ENCODE measurements at places on chromosomes 16 and 17. TPM values are rescaled to one million over a fixed set of nuclear protein-coding genes. Genes with fewer than 3 reads are reported as not detected.

GRCh38 chr17:30341703-30342249 is 7.9 kb upstream of the TMIGD1 start:
- no peak overlapping the region for H3K4me3 ChIP-seq
- H3K27me3 ChIP-seq: no peaks in the 10 kb centered on the region
- DNase-seq: no peak
- peaks cover 59% of the 10 kb centered on the region for H3K4me1 ChIP-seq

DNA sequence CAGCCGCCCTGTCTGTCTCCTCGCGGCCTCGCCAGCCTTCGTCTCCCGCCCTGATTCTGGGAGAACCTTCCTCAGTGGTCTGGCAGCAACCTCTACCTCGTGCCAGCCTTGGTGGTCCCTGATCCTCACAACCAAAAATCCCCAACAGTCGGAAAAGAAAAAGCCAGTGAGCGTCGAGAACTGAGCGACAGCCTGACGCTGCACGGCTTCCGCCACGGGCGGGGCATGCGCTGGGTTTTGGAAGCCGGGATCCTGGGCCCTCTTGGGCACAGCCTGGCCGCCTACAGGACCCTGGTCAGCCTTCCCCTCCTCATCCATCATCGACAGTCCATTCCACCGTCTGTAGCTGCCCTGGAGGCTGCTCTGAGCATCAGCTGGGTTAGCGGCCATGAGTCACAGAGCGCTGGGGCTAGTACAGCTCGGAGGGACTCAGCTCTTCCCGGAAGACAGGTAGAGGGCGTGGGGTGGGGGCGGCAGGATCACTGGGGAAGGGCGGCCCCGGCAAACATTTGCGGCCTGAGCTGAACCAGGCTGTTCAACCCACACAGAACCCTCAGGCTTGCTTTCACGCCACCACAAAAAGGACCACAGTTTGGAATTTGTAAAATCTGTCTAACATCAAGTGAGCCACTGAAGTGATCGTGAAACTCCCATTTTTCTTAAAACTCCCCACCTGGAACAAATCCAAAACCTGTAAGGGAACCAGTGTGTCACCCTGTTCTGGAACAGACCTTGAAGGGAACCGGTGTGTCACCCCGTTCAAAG is 55.4 kb upstream of the DOC2B start:
- H3K4me3 ChIP-seq: no peak overlapping the region
- no peaks in the 10 kb centered on the region for H3K36me3 ChIP-seq
- no peak for DNase-seq
- H3K27me3 ChIP-seq: no peaks in the 10 kb centered on the region
- no peak overlapping the region for H3K27ac ChIP-seq

DNA sequence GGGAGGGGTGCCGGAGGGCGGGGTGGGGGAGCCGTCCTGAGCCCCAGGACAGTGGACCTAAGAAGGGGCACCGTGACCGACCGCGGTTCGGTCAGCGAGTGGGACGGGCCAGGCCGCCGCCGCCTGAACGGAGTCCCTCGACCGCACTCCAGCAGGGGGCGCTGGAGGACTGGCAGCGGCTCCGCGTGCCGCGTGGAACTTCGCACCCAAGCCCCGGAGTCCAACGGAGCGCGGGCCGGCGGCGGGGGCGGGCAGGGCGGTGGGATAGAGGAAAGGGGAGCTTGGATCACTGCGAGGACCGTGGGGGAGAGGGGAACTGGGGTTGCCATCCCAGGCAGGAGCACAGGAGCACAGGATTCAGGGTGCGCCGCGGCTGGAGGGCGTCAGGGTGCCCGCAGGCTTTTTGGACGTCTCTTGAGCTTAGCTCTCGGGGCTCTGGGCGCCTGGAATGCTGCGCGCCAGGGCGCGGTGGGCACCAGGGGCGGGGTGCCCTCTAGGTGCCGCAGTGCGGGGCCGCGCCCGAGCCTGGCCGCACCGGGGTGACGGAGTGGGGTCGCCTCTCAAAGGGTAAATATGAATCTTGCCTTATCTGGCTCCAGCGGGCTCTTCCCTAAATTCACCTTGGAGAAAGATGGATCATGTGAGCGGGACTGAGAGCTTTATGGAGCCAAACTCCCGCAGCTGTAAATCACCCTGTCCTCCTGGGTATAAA is 379 bp upstream of the OTOP2 start:
- no peaks in the 10 kb centered on the region for H3K36me3 ChIP-seq
- no peaks in the 10 kb centered on the region for H3K27me3 ChIP-seq
- peak; percentile 75 for DNase-seq
- H3K4me3 ChIP-seq: no peak overlapping the region
- H3K27ac ChIP-seq: no peak overlapping the region
- peaks cover 28% of the 10 kb centered on the region for H3K4me1 ChIP-seq

DNA sequence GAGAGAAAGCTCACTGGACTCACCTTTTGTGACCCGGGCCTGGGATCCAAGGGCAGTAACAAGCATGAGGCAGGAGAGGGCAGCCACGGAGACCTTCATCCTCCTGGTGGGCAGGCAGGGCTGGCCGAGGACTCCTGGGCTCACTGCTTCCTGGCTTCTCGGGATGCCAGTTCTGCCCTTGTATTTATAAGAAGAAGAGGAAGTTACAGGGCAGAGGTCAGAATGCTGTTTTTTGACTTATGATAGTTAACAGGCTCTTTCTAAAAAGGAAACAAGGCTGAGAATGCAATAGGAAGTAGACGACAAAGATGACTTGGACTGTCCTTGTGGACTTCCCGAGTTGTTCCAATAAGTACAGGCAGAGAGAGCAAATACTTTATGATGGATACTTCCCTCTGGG is at the start of gene CCL23:
TSS of gene CCL23 (minus strand) at position 174 of the 400 bp plus-strand sequence. CDS start at position 99, 75 bp downstream.
- H3K4me3 ChIP-seq: no peak within 1 kb of the TSS
- DNase-seq: no peak
- H3K27me3 ChIP-seq: no peaks in the 10 kb centered on the region

DNA sequence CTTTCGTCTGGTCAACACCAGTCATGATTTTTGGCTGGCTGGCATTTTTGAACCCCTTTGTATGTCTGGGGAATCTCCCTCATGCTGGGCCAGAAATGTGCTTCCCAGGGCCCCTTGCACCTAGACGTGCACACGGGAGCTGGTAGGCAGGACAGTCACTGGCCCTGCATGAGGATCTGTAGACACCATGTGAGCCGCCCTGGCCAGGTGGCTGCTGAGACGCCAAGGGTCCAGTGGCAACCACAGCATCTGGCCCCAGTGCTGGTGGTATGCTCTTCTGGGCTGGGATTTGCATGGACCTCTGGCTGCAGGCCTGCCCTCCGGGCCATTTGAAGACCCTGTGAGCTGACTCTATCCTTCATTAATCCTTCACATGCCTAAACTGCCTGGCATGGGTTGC is 67.5 kb downstream of the NT5M start:
- H3K27me3 ChIP-seq: no peaks in the 10 kb centered on the region
- no peak overlapping the region for H3K27ac ChIP-seq
- peaks cover 4% of the 10 kb centered on the region for H3K4me1 ChIP-seq
- no peaks in the 10 kb centered on the region for H3K36me3 ChIP-seq
- H3K4me3 ChIP-seq: no peak overlapping the region
- no peak for DNase-seq

GRCh38 chr17:34886831-34887230 is 74.4 kb downstream of the CCT6B start:
- H3K4me3 ChIP-seq: no peak overlapping the region
- no peak overlapping the region for H3K27ac ChIP-seq
- H3K27me3 ChIP-seq: no peaks in the 10 kb centered on the region
- DNase-seq: no peak
- H3K36me3 ChIP-seq: no peaks in the 10 kb centered on the region

DNA sequence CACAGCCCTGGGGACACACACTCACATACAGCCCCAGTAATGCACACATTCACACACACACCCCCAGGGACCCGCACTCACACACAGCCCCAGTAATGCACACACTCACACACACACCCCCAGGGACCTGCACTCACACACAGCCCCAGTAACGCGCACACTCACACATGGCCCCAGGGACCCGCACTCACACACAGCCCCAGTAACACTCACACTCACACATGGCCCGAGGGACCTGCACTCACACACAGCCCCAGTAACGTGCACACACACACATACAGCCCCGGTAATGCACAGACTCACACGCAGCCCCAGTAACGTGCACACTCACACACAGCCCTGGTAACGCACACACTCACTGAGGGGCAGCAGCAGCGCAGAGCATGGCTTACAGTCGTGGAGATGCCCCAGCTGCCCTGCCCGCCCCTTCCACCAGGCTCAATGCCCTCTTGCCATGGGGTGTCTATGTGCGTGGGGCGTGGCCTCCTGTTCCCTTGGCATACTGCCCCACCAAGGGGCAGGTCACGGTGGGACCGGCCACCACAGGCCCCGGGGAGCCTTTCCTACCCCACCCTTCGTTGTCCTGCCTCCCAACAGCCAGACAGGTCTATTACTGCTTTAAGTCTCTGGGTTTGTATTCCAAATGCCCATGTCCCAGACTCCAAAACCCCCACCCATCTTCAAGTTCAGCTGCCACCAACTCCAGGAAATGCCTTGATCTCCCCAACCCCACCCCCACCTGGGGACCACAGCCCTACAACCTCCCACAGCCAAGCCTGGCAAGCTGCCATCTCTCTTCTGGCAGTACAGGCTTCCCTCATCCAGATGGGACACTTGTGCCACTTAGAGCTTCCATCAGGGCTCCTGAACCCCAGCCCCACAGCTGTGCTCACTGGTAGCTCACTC is 2.7 kb downstream of the CCDC102A start:
- no peak overlapping the region for H3K4me3 ChIP-seq
- H3K27me3 ChIP-seq: no peaks in the 10 kb centered on the region
- H3K4me1 ChIP-seq: peaks cover 21% of the 10 kb centered on the region
- no peak overlapping the region for H3K27ac ChIP-seq
- peak; percentile 32 for DNase-seq
- H3K36me3 ChIP-seq: no peaks in the 10 kb centered on the region

- H3K27ac ChIP-seq: no peak overlapping the region
- H3K36me3 ChIP-seq: no peaks in the 10 kb centered on the region
Observed at GRCh38 chr17:77502626-77503292, 362.0 kb downstream of the SEC14L1 start.

DNA sequence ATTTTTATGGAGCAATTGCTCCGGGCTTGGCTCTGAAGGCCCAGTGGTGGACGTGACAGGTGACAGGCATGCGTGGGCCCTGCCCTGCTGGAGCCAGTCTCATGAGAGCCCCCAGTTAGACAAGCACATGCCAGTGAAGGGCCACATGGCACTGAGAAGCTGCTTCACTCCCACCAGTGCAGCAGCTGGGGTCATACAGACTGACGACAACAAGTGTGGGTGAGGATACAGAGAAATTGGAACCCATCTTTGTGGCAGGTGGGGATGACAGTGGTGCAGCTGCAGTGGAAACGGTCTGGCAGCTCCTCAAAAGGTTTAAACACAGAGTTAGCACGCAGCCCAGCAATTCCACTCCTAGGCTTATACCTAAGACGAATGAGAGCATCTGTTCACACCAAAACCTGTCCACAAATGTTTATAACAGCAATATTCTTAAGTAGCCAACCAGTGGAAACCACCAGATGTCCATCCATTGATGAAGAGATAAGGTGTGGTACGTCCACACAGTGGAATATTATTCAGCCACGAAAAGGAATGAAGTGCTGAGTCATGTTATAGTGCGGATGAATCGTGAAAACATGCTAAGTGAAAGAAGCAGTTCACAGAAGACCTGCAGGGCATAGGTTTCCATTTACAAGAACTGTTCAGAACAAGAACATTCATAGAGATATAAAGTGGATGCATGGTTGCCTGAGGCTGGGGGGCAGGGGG is 12.5 kb upstream of the CIBAR2 start:
- no peaks in the 10 kb centered on the region for H3K27me3 ChIP-seq
- H3K27ac ChIP-seq: peak overlapping the region; percentile 41
- H3K4me1 ChIP-seq: peaks cover 15% of the 10 kb centered on the region
- no peak overlapping the region for H3K4me3 ChIP-seq
- DNase-seq: no peak
- H3K36me3 ChIP-seq: no peaks in the 10 kb centered on the region

DNA sequence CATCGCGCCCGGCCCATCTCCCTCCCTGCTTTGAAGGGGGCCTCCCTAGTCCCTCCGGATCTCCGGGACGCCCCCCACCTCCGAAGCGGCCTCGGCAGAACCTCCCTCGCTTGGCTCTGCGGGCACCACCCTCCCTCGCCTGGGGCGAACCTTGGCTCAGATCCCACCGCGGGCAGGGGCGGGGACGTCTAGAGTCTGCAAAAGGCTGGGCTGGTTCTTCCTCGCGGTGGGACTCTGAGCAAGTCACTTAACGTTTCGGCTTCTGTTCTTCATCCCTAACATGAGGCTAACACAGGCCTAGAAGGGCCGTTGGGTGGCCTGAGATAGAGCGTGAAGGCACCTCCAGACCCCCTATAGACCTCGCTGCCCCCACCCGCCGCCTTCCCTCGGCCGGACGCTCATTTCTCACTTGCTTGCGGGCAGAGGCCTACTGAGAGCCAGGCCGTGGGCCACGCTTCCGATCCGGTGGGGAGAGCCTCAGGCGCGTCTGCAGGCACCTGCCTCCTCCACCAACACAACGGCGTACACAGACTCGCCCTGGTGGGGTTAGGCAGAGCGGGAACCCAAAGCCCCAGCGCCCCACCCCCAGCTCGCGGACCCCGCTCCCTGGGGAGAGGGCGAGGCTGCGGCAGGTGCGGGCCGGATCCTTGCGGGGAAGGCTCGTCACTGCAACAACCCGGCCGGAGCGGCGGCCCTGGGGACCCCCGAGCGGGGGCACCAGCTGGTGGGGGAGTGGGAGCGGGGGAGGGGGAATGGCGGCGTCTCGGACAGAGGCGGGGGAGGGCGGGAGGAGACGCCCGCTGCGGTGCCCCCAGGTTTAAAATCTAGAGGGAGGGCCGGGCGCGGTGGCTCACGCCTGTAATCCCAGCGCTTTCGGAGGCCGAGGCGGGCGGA is 5.4 kb downstream of the MYO1C start:
- peaks cover 2% of the 10 kb centered on the region for H3K36me3 ChIP-seq
- DNase-seq: peak; percentile 56
- peaks cover 73% of the 10 kb centered on the region for H3K4me1 ChIP-seq
- H3K27me3 ChIP-seq: no peaks in the 10 kb centered on the region
- H3K27ac ChIP-seq: peak overlapping the region; percentile 97

GRCh38 chr16:74034200-74034599 is 262.4 kb upstream of the PSMD7 start:
- H3K4me3 ChIP-seq: no peak overlapping the region
- H3K27ac ChIP-seq: no peak overlapping the region
- H3K36me3 ChIP-seq: no peaks in the 10 kb centered on the region
- H3K27me3 ChIP-seq: peaks cover 6% of the 10 kb centered on the region

Gene CLEC18B
- total RNA-seq: not detected

Gene CD300LF
- not detected for total RNA-seq

Gene CTRB2
- 32,261 TPM for total RNA-seq

Gene CCL7
- not detected for total RNA-seq

Gene MPRIP
- 147 TPM for total RNA-seq

Gene HS3ST2
- 0.26 TPM for total RNA-seq

Gene IRX3
- 2.6 TPM for total RNA-seq

Gene SULT1A2
- 1.3 TPM for total RNA-seq

Gene HOXB5
- 0.99 TPM for total RNA-seq

Gene WSCD1
- total RNA-seq: 3.0 TPM

Measured in body of pancreas (tissue), 4 donors.